ENCODE measurements at places on chromosomes 2 and 18.

DNA sequence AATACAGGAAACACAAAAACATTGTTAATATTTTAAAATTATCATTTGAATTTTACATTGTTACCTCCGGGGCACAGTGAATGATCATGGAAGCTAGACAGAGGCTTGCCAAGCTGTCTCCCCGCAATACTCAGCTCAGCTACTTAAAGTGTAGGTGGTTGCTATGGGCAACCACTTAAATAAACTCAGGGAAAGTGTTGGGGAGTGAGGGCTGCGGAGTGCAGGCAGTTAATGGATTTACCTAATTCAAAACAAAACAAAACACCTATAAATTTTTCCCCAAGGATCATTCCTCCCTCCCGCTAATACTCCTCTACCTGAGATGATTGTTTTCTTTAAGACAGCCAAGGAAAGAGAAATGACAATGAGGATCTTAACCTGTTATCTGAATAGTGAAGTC is 349.5 kb downstream of the TGIF1 start:
- H3K27ac ChIP-seq: no peak overlapping the region
- H3K27me3 ChIP-seq: peaks cover 38% of the 10 kb centered on the region
- no peak for DNase-seq
- no peak overlapping the region for H3K4me3 ChIP-seq
- no peaks in the 10 kb centered on the region for H3K4me1 ChIP-seq

- no peaks in the 10 kb centered on the region for H3K27me3 ChIP-seq
- peaks cover 2% of the 10 kb centered on the region for H3K36me3 ChIP-seq
- peak overlapping the region; percentile 72 for H3K27ac ChIP-seq
- peaks cover 25% of the 10 kb centered on the region for H3K4me1 ChIP-seq
- no peak for DNase-seq
- H3K4me3 ChIP-seq: peak overlapping the region; percentile 47
Observed at GRCh38 chr2:46534589-46534988, 55.2 kb downstream of the TMEM247 start.

DNA sequence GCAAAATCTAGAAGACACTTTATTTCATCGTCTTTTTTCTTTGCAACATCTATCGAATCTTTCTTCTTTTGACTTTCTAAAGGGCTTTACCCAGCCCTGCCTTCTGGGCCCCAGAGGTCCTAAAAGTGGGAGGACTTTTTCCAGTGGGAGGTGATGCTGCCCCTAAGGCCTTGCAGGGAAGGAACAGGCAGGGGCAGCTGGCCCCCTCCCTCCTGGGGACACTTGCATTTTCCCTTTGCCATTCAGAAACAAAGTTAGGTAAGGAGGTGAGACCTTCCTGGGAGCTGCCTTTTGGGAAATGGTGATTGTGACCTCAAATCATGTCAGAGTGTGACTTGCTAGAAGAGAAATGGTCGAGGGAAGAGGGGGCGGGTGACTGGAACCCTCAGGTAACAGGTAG is 132.7 kb downstream of the GLI2 start:
- peaks cover 3% of the 10 kb centered on the region for H3K4me1 ChIP-seq
- H3K27me3 ChIP-seq: peaks cover 63% of the 10 kb centered on the region
- H3K36me3 ChIP-seq: peaks cover 3% of the 10 kb centered on the region

DNA sequence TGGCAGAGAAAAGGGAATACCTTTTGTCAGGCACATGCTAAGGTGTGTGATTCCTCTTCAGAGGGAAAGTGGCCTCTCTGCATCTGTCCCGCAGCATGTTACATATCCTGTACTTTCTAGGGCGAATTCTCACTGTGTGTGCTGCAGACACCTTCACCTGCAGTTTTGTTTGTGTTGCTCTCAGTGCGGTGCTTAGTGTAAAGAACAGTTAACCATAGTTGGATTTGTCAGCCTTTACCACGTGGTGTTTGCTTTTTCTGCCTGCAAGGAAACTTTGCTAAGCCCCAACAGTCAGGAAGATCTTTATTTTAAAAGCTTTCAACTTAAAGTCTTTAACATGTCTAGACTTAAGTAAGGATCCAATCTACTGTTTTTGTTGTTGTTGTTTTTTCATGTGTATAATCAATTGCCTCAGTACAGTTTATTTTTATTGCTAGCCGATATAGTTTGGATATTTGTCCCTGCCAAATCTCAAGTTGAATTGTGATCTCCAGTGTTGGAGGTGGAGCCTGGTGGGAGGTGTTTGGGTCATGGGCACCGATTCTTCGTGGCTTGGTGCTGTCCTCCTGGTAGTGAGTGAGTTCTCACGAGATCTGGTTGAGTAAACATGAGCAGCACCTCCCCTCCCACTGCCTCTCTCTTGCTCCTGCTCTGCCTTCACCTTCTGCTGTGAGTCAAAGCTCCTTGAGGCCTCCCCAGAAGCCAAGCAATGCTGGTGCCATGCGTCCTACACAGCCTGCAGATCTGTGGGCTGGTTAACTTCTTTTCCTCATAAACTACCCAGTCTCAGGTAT is 90.6 kb downstream of the SNTG2 start:
- H3K27me3 ChIP-seq: no peaks in the 10 kb centered on the region
- peaks cover 2% of the 10 kb centered on the region for H3K4me1 ChIP-seq
- no peak for DNase-seq
- H3K4me3 ChIP-seq: no peak overlapping the region
- H3K36me3 ChIP-seq: no peaks in the 10 kb centered on the region
- no peak overlapping the region for H3K27ac ChIP-seq

DNA sequence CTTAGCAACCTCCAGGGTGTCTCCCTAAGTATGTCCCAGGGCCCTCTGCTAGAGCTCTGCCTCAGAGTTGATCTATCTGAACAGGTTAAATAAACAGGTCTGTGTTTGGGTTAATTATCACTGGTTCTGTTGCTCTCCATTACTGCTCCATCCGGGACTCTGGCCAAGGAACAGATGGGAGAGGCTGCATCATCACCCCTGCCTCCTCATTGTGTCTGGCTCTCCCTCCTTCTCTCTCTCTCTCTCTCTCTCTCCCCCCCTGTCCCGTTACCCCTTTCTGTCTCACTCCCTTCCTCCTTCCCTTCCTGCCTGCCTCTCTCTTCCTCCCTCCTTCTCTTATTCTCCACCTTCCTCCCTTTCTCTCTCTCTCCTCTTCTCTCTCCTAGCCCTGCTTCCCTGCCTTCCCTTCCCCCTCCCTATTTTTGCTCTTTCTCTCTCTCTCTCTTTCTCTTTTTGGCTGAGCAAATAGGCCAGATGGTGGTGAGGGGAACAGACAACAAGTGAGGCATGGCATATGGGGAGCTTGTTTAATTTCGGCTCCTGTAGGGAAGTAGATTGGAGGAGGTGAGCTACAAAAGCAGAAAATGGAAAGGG is 62.1 kb downstream of the SETBP1 start:
- no peak overlapping the region for H3K4me3 ChIP-seq
- no peaks in the 10 kb centered on the region for H3K36me3 ChIP-seq
- H3K4me1 ChIP-seq: peaks cover under 1% of the 10 kb centered on the region

GRCh38 chr2:11553661-11554398 is 20.0 kb downstream of the GREB1 start:
- H3K4me1 ChIP-seq: peaks cover 5% of the 10 kb centered on the region
- H3K27me3 ChIP-seq: peaks cover 68% of the 10 kb centered on the region
- no peak for DNase-seq
- no peak overlapping the region for H3K4me3 ChIP-seq
- no peak overlapping the region for H3K27ac ChIP-seq
- H3K36me3 ChIP-seq: peaks cover 2% of the 10 kb centered on the region

DNA sequence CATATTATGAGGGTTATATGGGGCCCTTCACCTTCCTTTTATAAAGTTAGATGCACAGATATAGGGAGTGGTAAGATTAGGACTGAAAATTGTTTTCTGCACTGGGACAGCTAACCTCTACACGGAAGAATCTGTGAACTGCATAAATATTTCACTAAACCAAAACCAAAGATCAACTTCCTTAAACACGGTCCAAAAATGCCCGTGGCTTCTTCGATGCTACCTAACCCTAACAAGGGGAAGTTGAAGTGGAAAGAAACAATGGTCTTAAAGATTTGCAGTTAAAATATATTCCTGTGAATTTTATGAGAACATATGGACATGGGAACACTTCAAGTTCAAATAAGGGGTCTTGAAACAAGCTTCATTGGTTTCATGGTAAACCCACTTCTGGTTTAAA is 33.3 kb upstream of the PAX3 start:
- no peak for DNase-seq
- H3K27me3 ChIP-seq: peaks cover 5% of the 10 kb centered on the region
- H3K4me1 ChIP-seq: no peaks in the 10 kb centered on the region
- no peak overlapping the region for H3K27ac ChIP-seq
- no peak overlapping the region for H3K4me3 ChIP-seq

DNA sequence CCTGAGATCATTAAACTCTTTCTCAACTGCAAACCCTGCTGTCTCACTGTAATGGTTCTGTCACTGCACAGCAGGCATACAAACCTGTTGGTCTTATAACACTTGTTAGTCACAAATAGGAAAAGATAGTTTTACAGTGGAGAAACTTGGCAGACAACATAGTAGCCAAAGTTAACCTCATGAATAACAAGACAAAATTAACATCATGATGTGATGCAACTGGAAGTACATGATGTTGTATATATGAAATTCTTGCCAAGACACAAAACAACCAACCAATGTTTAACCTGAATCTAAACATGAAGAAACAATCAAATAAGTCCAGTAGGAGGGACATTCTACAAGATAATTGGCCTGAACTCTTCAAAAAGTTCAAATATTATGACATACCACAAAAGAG is 189.3 kb downstream of the RNF152 start:
- H3K4me1 ChIP-seq: peaks cover 2% of the 10 kb centered on the region
- DNase-seq: no peak
- H3K27ac ChIP-seq: no peak overlapping the region
- peaks cover 28% of the 10 kb centered on the region for H3K27me3 ChIP-seq
- H3K36me3 ChIP-seq: peaks cover 2% of the 10 kb centered on the region

GRCh38 chr2:123723706-123724105 is 301.4 kb upstream of the CNTNAP5 start:
- no peaks in the 10 kb centered on the region for H3K4me1 ChIP-seq
- no peaks in the 10 kb centered on the region for H3K36me3 ChIP-seq

- no peak overlapping the region for H3K4me3 ChIP-seq
- H3K27me3 ChIP-seq: no peaks in the 10 kb centered on the region
- no peak overlapping the region for H3K27ac ChIP-seq
- DNase-seq: no peak
- no peaks in the 10 kb centered on the region for H3K4me1 ChIP-seq
- H3K36me3 ChIP-seq: no peaks in the 10 kb centered on the region
Observed at GRCh38 chr2:140892911-140893637, 1237.7 kb downstream of the LRP1B start.

GRCh38 chr2:47917276-47917961 is 11.1 kb upstream of the FBXO11 start:
- H3K36me3 ChIP-seq: no peaks in the 10 kb centered on the region
- H3K4me3 ChIP-seq: no peak overlapping the region
- DNase-seq: no peak

GRCh38 chr2:199922856-199923255 is 11.8 kb downstream of the C2orf69 start:
- peaks cover 14% of the 10 kb centered on the region for H3K4me1 ChIP-seq
- DNase-seq: no peak
- peaks cover 2% of the 10 kb centered on the region for H3K36me3 ChIP-seq
- H3K27ac ChIP-seq: no peak overlapping the region

DNA sequence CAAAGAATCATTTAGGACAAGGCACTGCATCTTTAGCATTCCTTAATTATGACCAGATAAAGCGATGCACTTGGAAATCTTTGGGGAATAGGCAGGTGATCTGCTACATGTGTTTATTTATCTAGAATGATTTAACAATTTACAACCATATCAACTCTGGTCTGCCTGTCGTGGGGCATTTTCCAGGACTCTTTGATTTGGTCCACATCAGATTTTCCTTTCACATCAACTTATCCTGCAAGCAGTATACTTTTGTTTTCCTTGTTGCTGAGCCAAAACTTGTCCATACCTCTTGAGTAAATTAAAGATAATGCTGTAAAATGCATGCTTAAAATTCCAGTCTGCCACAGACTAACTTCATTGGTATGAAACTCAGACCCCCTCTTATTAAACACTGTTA is 312.4 kb upstream of the TCF4 start:
- no peaks in the 10 kb centered on the region for H3K27me3 ChIP-seq
- H3K36me3 ChIP-seq: no peaks in the 10 kb centered on the region
- no peak overlapping the region for H3K27ac ChIP-seq

GRCh38 chr2:219929835-219930234 is 302.4 kb downstream of the SLC4A3 start:
- no peaks in the 10 kb centered on the region for H3K4me1 ChIP-seq
- peaks cover 14% of the 10 kb centered on the region for H3K27me3 ChIP-seq
- H3K27ac ChIP-seq: no peak overlapping the region
- no peak for DNase-seq
- H3K36me3 ChIP-seq: peaks cover 2% of the 10 kb centered on the region

- no peak overlapping the region for H3K4me3 ChIP-seq
- no peak overlapping the region for H3K27ac ChIP-seq
- H3K27me3 ChIP-seq: no peaks in the 10 kb centered on the region
- no peak for DNase-seq
Observed at GRCh38 chr2:105915005-105915558, 170.4 kb downstream of the NCK2 start.

DNA sequence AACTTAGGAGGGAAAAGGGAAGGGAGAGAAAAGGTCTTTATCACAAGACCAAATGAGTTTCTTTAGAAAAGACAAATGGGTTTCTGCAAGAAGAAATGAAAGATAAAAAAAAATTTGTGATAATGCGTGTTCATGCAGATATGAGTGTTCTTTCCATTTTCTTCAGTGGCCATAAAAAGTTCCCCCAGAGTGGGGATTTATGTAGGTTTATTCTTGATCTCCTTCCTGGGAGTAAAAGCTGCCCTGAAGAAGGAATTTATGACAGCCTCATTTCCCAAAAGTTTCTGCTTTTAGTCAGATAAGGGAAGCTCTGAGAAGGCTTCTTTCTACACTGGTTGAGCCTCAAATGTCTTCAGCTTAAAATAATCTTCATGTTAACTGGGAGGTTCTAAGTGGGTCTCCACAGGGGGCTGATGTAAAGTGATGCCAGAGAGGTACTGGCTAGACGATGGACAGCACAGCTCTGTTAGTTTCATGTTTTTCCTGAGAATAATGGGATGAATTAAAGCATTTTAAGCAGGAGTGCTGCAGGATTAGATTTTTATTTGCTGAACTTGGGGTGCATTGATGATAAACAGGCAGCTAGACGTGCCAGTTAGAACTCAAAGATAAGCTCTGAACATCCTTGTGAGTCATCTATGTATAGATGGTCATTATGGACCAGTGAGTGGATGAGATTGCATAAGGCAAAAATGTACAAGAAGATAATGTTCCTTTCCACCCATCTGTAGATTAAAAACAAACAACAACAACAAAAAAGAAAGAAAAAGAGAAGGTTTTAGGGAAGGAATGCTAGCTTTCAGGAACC is 99.4 kb upstream of the MSH2 start:
- H3K27me3 ChIP-seq: peaks cover 35% of the 10 kb centered on the region
- no peak overlapping the region for H3K27ac ChIP-seq
- no peak for DNase-seq
- H3K36me3 ChIP-seq: no peaks in the 10 kb centered on the region
- no peak overlapping the region for H3K4me3 ChIP-seq
- H3K4me1 ChIP-seq: peaks cover 10% of the 10 kb centered on the region

- H3K27me3 ChIP-seq: peaks cover 19% of the 10 kb centered on the region
- no peak for DNase-seq
- no peak overlapping the region for H3K27ac ChIP-seq
- peaks cover 4% of the 10 kb centered on the region for H3K4me1 ChIP-seq
- H3K36me3 ChIP-seq: peaks cover 1% of the 10 kb centered on the region
Observed at GRCh38 chr2:237876061-237876526, 16.7 kb downstream of the RAMP1 start.

GRCh38 chr2:206260188-206261012 is 14.1 kb upstream of the ZDBF2 start:
- H3K4me3 ChIP-seq: no peak overlapping the region
- DNase-seq: no peak
- H3K4me1 ChIP-seq: peaks cover 22% of the 10 kb centered on the region
- peaks cover 8% of the 10 kb centered on the region for H3K36me3 ChIP-seq
- no peak overlapping the region for H3K27ac ChIP-seq
